ENCODE measurements at places on chromosomes 6 and 20.

GRCh38 chr20:6007529-6008103, 46.2 kb downstream of the LRRN4 start:
- DNase-seq: no peak
- peaks cover 28% of the 10 kb centered on the region for H3K36me3 ChIP-seq
- H3K27me3 ChIP-seq: no peaks in the 10 kb centered on the region
- peaks cover 17% of the 10 kb centered on the region for H3K4me1 ChIP-seq
- H3K4me3 ChIP-seq: peak overlapping the region; percentile 87
- no peak overlapping the region for H3K27ac ChIP-seq

- no peak overlapping the region for H3K27ac ChIP-seq
- no peak for DNase-seq
- H3K27me3 ChIP-seq: no peaks in the 10 kb centered on the region
- no peaks in the 10 kb centered on the region for H3K36me3 ChIP-seq
Observed at GRCh38 chr6:89387516-89388201, 24.4 kb downstream of the RRAGD start.

DNA sequence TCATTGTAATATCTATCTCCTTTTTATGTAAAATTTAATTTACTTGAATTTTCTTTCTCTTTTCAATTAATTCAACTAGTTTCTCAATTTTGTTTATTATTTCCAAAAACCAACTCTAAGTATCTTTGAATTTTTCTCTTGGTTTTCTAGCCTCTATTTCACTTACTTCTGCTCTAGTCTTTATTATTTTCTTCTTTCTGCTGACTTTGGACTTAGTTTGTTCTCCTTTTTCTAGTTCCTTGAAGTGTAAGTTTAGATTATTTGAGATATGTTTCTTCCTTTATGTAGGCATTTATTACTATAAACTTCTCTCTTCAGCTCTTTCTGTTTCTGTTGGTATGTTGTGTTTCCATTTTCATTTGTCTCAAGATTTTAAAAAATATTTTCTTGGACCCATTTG, 70.8 kb downstream of the TNFAIP3 start:
- no peaks in the 10 kb centered on the region for H3K36me3 ChIP-seq
- no peaks in the 10 kb centered on the region for H3K4me1 ChIP-seq
- no peak for DNase-seq
- H3K27me3 ChIP-seq: no peaks in the 10 kb centered on the region

- no peaks in the 10 kb centered on the region for H3K27me3 ChIP-seq
- DNase-seq: no peak
- no peaks in the 10 kb centered on the region for H3K36me3 ChIP-seq
- H3K27ac ChIP-seq: no peak overlapping the region
- peaks cover 13% of the 10 kb centered on the region for H3K4me1 ChIP-seq
Observed at GRCh38 chr6:79599725-79600259, 31.3 kb upstream of the SH3BGRL2 start.

- no peaks in the 10 kb centered on the region for H3K4me1 ChIP-seq
- H3K36me3 ChIP-seq: no peaks in the 10 kb centered on the region
- no peak overlapping the region for H3K27ac ChIP-seq
Observed at GRCh38 chr6:44697327-44697726, 309.8 kb downstream of the CDC5L start.

DNA sequence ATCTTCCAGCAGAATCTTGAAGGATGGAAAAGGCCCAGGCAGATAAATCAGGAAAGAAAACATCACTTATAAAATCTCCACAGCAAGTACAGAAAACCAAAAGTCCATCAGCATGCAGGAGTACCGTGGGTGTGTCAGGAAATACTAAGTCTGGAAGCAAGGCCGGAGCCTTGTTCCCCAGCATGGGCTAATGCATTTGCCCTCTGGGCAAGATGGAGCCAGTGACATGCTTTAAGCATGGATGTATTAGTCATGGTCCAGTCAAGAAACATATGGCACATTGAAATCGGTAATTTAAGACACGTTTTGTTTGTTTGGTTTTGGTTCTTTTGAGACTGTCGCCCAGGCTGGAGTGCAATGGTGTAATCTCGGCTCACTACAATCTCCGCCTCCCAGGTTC, 506.0 kb upstream of the JARID2 start:
- no peaks in the 10 kb centered on the region for H3K4me1 ChIP-seq
- no peaks in the 10 kb centered on the region for H3K27me3 ChIP-seq
- no peaks in the 10 kb centered on the region for H3K36me3 ChIP-seq
- no peak overlapping the region for H3K27ac ChIP-seq
- DNase-seq: no peak

DNA sequence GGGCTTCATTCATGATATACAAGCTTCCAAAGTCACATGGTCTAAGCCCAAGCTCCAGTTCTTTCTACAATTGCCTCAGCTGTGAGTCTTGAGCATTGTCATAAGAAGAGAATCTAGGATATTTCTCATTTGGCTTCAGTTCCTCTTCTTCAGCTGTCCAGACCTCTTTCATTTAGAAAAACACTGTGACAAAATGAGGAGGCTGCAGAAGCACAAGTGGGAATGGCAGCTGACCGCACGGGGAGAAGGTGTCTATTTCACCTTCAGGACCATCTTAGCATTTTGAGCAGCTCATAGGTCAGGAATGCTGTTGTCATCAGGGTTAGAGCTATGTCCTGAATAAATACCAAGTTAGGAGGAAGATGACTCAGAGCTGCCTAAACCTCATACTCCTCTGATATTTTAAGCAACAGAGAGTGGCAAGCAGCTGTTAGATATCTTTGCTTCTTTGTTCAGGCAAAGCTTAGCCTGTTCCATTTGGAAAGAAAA, 390.1 kb upstream of the CITED2 start:
- H3K27me3 ChIP-seq: no peaks in the 10 kb centered on the region
- H3K27ac ChIP-seq: peak overlapping the region; percentile 64
- no peak overlapping the region for H3K4me3 ChIP-seq

GRCh38 chr6:147285087-147285855, 81.1 kb downstream of the STXBP5 start:
- H3K27ac ChIP-seq: peak overlapping the region; percentile 6
- peaks cover 1% of the 10 kb centered on the region for H3K36me3 ChIP-seq
- no peak for DNase-seq
- H3K27me3 ChIP-seq: no peaks in the 10 kb centered on the region

- no peaks in the 10 kb centered on the region for H3K4me1 ChIP-seq
- H3K36me3 ChIP-seq: no peaks in the 10 kb centered on the region
- H3K27ac ChIP-seq: no peak overlapping the region
- H3K27me3 ChIP-seq: no peaks in the 10 kb centered on the region
- no peak overlapping the region for H3K4me3 ChIP-seq
Observed at GRCh38 chr6:98775205-98775604, 59.2 kb upstream of the POU3F2 start.

DNA sequence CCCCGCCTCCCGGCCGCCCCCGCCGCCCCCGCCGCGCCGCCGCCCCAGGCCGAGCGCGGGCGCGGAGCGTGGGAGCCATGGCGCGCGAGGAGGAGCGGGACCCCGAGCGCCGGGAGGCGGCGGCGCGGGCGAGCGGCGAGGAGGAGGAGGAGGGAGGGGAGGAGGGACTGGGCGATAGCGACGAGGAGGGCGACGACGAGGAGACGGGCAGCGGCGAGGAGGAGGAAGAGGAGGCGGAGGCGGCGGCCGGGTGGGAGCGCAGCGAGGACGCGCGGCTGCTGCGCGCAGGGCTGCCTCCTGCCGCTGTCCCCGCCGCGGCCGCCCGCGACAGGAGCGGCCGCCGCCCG, at the start of gene SLC24A3:
Gene SLC24A3, plus strand, starts transcription at position 174 of the 347 bp plus-strand sequence.
- peak within 1 kb of the TSS; percentile 84 for H3K27ac ChIP-seq
- H3K27me3 ChIP-seq: no peaks in the 10 kb centered on the region
- no peaks in the 10 kb centered on the region for H3K36me3 ChIP-seq
- no peak for DNase-seq
- H3K4me3 ChIP-seq: peak within 1 kb of the TSS; percentile 80

GRCh38 chr20:47551222-47551621, 49.5 kb downstream of the NCOA3 start:
- DNase-seq: no peak
- no peaks in the 10 kb centered on the region for H3K27me3 ChIP-seq
- no peaks in the 10 kb centered on the region for H3K4me1 ChIP-seq
- H3K4me3 ChIP-seq: no peak overlapping the region

DNA sequence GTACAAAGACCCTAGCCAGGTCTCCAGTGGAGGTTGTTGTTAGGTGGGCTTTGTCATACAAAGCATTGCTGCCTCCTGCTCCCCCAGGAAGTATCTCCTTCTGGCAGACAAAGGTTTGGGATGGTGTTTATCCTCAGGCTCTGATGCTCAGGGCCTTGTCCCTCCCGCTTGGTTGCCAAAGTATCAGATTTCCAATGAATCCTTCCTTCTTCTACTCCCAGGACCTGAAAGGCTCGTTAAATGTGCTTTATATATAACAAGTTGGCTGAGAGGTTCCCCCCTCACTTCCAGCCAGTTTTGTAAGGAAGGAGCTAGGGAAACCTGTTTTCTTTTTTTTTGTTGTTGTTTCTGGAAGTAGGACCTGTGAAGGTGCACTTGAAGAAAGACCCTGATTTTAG, 14.4 kb downstream of the PTK7 start:
- no peak overlapping the region for H3K27ac ChIP-seq
- no peak overlapping the region for H3K4me3 ChIP-seq
- no peaks in the 10 kb centered on the region for H3K27me3 ChIP-seq
- H3K36me3 ChIP-seq: no peaks in the 10 kb centered on the region
- no peak for DNase-seq
- H3K4me1 ChIP-seq: no peaks in the 10 kb centered on the region
